ENCODE measurements at places on chromosomes 2 and 18.

DNA sequence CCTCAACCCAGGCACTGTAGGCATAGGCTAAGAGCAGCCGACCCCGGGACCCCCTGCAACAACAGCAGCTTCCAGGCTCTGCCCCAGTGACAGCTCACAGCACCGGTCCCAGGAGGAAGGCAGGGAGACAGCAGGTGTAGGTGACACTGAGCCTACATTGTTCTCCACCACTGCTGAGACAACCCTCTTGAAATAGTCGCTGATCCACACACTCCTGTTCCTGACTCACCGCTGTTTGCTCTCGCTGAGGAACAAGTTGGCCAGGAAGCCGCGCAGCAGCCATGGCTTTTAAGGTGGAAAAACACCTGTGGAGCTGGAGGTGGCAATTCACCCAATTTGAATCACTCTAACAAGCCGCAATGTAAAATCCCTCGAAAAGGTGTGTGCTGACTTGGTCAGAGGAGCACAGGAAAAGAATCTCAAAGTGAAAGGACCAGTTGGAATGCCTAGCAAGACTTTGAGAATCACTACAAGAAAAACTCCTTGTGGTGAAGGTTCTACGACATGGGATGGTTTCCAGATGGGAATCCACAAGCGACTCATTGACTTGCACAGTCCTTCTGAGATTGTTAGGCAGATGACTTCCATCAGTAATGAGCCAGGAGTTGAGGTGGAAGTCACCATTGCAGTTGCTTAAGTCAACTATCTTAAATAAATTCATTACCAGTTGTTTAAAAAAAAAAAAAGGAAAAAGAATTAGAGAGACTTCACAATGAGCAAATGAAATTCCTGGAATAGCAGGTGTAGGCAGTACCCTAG is 167.5 kb downstream of the ARL4C start:
- peak; percentile 32 for DNase-seq

DNA sequence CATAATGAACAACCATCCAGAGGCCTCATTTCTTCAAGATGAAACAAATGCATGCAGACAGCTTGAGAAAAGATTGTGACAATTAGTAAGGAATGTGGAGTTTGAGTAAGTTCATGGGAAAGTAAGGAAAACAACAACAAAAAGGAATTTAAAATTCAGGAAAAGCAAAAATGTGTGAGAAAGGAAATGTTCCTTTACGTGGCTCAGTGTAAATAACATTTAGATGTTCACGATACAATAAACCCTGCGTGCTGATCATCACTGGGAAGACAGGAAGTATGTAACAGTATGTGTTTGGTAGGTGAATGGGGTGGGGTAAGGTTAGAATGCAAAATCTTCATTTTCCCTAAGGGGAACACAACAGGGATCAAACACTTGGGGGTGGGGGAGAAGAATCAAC is 72.7 kb downstream of the TRIP12 start:
- DNase-seq, result no peak

- DNase-seq, result no peak
Measured at GRCh38 chr2:192675681-192676080, 480.9 kb upstream of the TMEFF2 start.

GRCh38 chr18:63040788-63041410 is 278.7 kb downstream of the BCL2 start:
- DNase-seq, result no peak

- no peak for DNase-seq
Measured at GRCh38 chr2:172415865-172416183, 11.6 kb upstream of the ITGA6 start.

GRCh38 chr2:227826563-227826962 is 12.9 kb downstream of the CCL20 start:
- DNase-seq, result no peak

DNA sequence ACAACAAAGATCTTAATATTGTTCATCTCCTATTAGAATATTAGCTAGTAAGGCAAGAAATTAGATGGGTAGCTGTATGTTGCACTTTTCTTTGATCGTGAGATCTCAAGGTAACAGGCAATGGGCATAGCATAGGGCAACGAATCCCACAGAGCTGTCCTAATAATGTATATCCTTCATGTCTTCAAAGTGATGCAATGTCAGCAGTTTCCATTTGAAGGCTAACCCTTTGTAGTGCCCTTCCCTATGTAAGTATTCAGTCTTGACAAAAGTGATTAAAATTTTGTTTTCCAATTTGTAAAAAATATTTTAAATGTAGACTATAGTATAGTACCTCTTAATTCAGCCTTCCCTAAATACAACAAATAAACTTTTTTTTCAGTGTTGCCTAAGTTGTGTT is 112.5 kb downstream of the PKP4 start:
- no peak for DNase-seq

DNA sequence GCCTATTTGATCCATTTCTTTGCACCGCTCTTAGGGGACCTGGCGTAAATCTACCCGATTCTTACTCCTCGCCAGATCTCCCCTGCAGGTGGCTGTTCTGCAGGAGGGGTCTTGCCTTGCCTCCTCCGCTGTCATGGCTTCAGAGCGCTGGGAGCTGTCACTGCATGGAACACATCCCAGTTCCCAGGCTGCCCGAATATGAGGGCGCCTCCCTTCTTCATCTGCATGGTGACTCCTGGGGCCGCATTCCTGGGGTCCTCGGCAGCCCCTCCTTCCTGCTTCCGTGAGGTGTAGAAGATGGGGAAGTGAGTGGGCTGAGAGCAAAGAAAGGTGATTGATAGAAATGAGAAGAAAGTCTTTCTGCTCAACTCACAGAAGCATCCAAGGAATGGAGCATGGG is 27.3 kb upstream of the COPS8 start:
- DNase-seq, result no peak

- DNase-seq, result no peak
Measured at GRCh38 chr2:147521936-147522335, 322.9 kb upstream of the ACVR2A start.

- peak; percentile 45 for DNase-seq
Measured at GRCh38 chr2:12549641-12550040, 167.1 kb upstream of the TRIB2 start.

DNA sequence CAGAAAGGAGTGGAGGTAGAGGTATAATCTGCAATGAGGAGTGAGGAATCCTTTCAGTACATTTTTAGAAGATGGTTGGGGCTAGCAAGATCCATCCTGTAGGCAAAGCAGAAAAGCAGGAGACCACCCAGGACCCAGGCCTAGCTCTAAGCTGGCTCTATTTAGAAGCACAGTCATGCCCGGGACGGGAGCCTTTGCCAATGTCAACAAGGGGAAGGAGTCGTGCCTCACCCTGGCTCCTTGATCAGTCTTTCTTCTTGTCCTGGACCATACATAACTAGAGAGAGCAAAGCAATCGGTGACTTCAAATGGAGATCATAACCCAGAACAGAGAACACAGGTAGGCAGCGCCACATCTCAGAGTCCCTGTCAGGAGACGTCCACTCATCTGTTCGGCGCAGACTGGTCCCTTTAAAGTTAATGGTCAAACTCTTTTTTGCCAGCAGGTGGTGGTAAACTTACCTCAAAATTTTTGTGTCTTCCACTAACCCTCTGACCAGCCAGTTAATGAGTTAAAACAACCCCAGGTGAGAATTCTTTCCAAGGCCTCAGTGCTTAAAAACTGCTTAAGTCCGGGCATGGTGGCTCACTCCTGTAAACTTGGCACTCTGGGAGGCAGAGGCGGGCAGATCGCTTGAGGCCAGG is 8.0 kb downstream of the MC5R start:
- DNase-seq, result no peak

GRCh38 chr2:233464056-233464455 is 102.5 kb downstream of the USP40 start:
- no peak for DNase-seq

- peak; percentile 64 for DNase-seq
Measured at GRCh38 chr2:102070058-102070642, 72.4 kb upstream of the IL1R1 start.

DNA sequence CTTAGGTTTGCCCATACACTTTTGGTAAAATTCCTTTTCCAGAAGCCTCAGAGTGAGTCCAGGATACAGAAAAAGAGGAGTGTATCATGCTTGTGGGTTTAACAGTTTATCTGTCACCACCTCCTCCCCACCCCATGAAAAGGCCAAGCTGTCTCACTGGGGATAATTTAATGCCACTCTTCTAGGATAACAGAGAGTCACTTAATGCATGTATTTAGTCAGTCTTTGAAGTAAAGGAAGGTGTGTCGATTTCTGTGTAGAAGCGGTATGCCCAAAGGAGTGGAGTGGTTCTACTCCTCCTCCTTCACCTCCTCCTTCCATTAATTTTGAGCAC is 116.4 kb downstream of the QPCT start:
- peak; percentile 74 for DNase-seq

DNA sequence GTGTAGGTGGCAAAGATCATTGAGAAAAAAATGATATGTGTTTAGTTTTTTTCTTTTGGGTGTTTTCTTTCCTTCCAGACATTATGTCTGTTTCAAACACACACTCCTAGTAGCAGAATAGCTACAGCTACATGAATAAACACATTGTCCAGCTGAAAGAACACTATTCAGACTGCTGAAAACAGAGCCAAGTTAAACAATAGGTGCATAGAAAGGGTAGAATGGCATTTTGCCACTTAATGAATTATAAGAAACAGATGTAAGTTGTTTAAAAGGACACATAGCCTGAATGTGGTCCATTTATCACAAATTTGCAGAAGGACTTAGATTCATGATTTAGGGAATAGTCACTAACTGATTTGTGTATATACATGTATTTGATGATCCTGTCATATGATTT is 20.1 kb downstream of the CTLA4 start:
- no peak for DNase-seq

GRCh38 chr2:13034861-13035260 is 318.1 kb downstream of the TRIB2 start:
- DNase-seq, result peak; percentile 5

- DNase-seq, result no peak
Measured at GRCh38 chr18:9428862-9429661, 46.3 kb upstream of the RALBP1 start.

- peak; percentile 57 for DNase-seq
Measured at GRCh38 chr2:71923887-71924533, 223.7 kb downstream of the CYP26B1 start.

- no peak for DNase-seq
Measured at GRCh38 chr18:62585274-62586150, 62.7 kb downstream of the ZCCHC2 start.

- peak; percentile 87 for DNase-seq
Measured at GRCh38 chr2:75503048-75503607, 57.6 kb downstream of the EVA1A start.

- no peak for DNase-seq
Measured at GRCh38 chr18:78860117-78860516, 119.5 kb upstream of the SALL3 start.

DNA sequence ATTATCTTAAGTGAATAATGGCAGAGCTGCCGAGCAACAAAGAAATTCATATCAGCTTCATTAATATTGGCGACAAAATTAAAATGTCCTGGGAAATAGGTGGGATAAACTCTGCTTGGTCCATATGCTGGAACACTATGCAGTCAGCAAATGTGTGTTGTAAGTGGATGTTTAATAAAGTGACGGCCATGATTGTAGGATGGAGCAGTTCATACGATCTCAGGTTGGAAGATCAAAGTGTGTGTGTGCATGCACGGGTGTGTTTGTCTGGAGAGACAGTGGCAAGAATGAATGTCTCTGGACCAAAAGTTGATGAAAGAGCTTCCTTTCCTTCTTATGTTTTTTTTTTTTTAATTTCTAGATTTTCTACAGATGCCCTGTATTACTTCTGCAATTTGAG is 14.8 kb downstream of the TWIST2 start:
- DNase-seq, result no peak

GRCh38 chr18:37458697-37459096 is 106.9 kb downstream of the CELF4 start:
- DNase-seq, result no peak

GRCh38 chr18:398935-399630 is 101.4 kb downstream of the COLEC12 start:
- no peak for DNase-seq

GRCh38 chr2:79713131-79713785 is 200.4 kb downstream of the CTNNA2 start:
- peak; percentile 48 for DNase-seq

DNA sequence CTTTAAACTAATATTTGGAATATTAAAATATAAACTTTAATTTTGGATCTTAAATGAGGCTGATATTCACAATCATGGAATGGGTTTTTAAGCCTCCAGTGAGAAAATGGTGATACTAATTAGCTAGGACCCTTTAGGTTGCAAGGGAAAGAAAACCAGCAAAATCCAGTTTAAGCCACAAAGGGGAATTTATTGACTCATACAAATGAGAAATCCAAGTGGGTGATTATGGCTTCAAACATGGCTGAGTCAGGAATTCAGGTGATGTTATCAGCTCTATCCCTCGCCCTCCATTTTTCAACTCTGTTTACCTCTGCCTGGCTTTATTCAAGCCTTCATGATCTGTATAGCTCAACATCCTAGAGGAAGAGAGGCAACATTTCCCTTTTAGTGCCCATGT is 75.3 kb upstream of the DLX2 start:
- peak; percentile 74 for DNase-seq

- no peak for DNase-seq
Measured at GRCh38 chr2:71671203-71671854, 218.0 kb downstream of the DYSF start.

GRCh38 chr2:25109822-25110221 is 58.6 kb downstream of the POMC start:
- DNase-seq, result no peak

- DNase-seq, result no peak
Measured at GRCh38 chr2:30964334-30965005, 157.2 kb upstream of the CAPN13 start.

- no peak for DNase-seq
Measured at GRCh38 chr2:173119069-173119807, 43.6 kb downstream of the MAP3K20 start.

- no peak for DNase-seq
Measured at GRCh38 chr18:62538881-62539280, 16.1 kb downstream of the ZCCHC2 start.

DNA sequence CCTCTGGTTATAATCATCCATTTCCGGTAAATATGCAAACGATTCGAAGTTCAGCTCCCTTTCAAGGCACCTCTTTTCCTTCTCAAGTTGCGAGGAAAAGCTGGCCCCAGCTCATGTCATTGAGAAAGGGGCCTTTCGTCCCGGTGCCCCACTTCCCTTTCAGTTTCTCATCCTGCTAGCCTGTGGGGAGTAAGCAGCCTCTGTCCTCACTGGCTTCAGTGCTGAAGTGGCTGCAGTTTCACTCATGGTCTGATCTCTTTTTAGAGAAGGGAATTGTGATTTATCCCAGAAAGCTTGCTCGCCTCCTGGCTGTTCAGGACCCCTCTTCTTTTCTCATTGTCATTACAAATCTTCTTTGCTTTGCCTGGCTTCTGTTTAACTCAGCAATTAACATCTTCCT is 207.5 kb downstream of the NR4A2 start:
- no peak for DNase-seq
